ENCODE measurements at places on chromosomes 2 and 18.

DNA sequence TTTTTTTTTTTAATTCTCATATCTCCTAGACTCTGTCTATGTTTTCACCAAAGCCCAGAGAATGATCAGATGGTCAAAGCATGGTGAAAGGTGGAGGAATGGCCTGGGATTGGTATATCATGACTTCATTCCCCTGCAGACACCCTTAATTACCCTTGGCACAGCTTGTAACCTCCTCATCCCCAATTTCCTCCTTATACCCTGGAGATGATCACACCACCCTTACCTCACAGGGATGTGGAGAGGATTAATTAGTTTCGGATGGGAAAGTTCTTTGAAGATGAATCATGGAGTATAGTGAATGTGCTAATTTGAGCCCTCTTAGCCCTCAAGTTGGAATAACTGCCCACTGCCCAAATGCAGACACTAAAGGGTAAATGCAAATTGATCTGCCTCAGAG lies 138.0 kb upstream of the LYPD6 start:
- no peaks in the 10 kb centered on the region for H3K27me3 ChIP-seq
- no peaks in the 10 kb centered on the region for H3K36me3 ChIP-seq
- no peaks in the 10 kb centered on the region for H3K4me1 ChIP-seq
- no peak overlapping the region for H3K27ac ChIP-seq

GRCh38 chr2:200092235-200092634 lies 136.9 kb downstream of the MAIP1 start:
- no peaks in the 10 kb centered on the region for H3K36me3 ChIP-seq
- no peak for DNase-seq
- H3K27ac ChIP-seq: no peak overlapping the region
- no peaks in the 10 kb centered on the region for H3K4me1 ChIP-seq
- H3K4me3 ChIP-seq: no peak overlapping the region

GRCh38 chr2:112073875-112074274 lies 18.8 kb downstream of the TMEM87B start:
- no peak overlapping the region for H3K4me3 ChIP-seq
- H3K27me3 ChIP-seq: no peaks in the 10 kb centered on the region
- no peak overlapping the region for H3K27ac ChIP-seq
- DNase-seq: no peak
- peaks cover 64% of the 10 kb centered on the region for H3K36me3 ChIP-seq
- H3K4me1 ChIP-seq: peaks cover 11% of the 10 kb centered on the region

DNA sequence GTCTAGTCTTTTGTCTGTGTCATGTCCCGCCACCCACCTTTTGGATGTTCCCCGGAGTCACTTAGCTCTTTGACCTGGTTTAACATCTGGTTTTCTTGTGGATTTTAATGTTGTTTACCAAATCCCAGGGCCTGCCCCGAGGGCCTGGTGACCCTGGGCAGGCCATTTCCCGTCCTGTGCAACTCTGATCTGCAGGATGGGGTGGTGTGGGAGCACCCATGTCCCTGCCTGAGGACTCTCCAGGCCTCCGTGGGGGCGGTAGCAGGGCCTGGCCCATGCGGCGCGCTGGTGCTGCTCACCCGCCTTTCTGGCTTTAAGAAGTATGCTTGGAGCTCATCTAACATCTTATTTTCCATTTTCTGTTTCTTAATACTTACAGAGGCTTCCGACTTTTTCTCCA lies 10.7 kb downstream of the RAMP1 start:
- peaks cover 100% of the 10 kb centered on the region for H3K4me1 ChIP-seq
- H3K27me3 ChIP-seq: no peaks in the 10 kb centered on the region
- H3K4me3 ChIP-seq: no peak overlapping the region
- H3K36me3 ChIP-seq: no peaks in the 10 kb centered on the region
- no peak for DNase-seq

DNA sequence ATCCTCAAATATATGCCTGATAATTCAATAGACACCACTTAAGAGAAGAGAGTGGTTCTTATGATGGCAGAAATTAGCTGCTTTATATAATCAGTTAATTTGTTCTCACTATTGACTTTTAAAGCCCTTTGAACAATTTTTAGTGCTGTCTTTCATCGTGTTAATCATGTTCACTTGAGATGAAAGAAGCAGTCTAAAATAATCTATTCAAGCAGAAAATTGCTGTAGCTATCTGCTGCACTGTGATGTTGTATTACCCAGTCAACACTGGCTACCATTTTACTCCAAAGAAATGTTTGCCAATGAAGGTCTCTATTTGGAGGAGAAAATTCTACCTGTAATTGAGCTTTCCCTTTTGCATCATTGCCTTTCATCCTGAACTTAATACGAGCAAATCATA lies 459.8 kb upstream of the FSIP2 start:
- no peak overlapping the region for H3K27ac ChIP-seq
- H3K36me3 ChIP-seq: no peaks in the 10 kb centered on the region
- no peak for DNase-seq
- H3K27me3 ChIP-seq: no peaks in the 10 kb centered on the region

DNA sequence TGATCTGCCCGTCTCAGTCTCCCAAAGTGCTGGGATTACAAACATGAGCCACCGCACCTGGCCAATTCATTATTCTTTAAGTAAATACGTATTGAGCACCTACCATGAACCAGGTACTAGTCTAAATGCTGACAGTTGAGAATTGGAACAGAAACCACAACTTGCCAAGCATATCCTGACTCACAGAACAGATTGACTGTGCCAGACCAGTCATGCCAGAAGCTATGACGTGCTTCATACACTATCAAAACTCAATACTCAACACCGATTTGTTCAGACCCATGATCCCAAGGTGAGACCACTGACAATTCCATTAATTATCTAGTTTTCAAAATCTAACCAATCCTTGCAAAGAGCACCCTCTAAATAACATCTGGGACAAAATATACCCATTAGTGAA lies 148.6 kb downstream of the B3GNT2 start:
- H3K27me3 ChIP-seq: no peaks in the 10 kb centered on the region
- H3K36me3 ChIP-seq: no peaks in the 10 kb centered on the region
- peaks cover 7% of the 10 kb centered on the region for H3K4me1 ChIP-seq
- H3K4me3 ChIP-seq: no peak overlapping the region
- no peak for DNase-seq

DNA sequence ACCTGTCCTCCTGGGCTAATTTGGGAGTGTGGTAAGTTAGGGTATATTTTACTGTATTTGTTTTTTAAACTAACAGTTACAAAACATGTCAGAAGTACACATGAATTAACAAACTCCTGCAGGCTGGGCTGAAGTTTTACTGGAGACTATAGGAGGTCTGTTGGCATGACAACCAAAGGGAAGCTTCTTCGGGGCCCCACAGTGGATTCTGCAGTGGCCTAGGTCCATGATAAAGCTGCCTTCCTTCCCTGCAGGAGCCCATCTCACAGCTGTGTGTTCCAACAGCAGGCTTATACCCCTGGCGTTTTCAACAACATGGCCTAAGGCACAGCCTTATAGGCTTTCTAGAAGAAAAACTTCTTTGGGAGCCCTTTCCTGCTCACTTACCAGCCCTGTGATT lies 128.0 kb upstream of the SETBP1 start:
- peaks cover 4% of the 10 kb centered on the region for H3K4me1 ChIP-seq
- no peak overlapping the region for H3K27ac ChIP-seq
- H3K27me3 ChIP-seq: no peaks in the 10 kb centered on the region
- DNase-seq: no peak
- H3K4me3 ChIP-seq: no peak overlapping the region

GRCh38 chr2:127641846-127642507 lies 4.0 kb upstream of the GPR17 start:
- peaks cover 87% of the 10 kb centered on the region for H3K36me3 ChIP-seq
- no peaks in the 10 kb centered on the region for H3K27me3 ChIP-seq
- H3K27ac ChIP-seq: peak overlapping the region; percentile 79
- DNase-seq: no peak
- H3K4me3 ChIP-seq: no peak overlapping the region
- peaks cover 100% of the 10 kb centered on the region for H3K4me1 ChIP-seq

DNA sequence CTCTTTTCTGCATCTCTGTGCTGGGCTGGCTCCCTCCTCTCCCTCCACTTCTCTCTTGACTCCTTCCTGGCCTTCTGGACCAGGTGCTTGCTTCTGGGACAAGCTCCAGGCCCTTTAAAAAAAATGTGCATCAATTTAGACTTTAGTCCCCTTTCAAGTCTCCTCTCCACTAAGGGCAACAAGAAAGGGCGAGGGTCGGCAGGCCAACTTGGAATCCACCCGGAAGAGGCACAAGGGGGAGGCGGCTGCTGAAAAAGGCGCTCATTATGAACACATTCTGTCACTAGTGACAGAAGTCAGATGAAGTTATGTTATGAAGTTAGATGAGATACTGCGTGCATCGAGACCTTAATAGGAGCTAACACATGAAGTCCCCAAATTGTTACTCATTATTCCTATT lies 13.6 kb upstream of the RHOB start:
- H3K27ac ChIP-seq: no peak overlapping the region
- H3K27me3 ChIP-seq: no peaks in the 10 kb centered on the region
- no peaks in the 10 kb centered on the region for H3K36me3 ChIP-seq
- H3K4me3 ChIP-seq: no peak overlapping the region
- DNase-seq: no peak
- peaks cover 29% of the 10 kb centered on the region for H3K4me1 ChIP-seq

DNA sequence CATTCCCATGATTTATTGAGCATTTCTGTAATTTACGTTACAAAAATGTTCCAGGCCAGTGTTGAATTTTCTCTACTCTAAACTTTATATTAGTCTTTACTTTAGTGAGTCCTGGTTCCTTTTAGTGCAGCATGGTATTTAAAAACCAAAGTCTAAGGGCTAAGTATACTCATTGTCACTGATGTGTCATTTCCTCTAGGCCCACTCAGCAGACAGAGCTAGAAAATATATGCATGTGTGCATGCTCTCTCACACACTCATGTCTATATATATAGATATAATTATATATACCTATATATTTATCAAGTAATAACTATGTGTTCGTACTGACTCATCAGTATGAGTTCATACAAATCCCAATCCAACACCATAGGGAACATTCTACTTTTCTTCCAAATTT lies 132.5 kb upstream of the SLC8A1 start:
- no peaks in the 10 kb centered on the region for H3K27me3 ChIP-seq
- no peak overlapping the region for H3K27ac ChIP-seq
- no peaks in the 10 kb centered on the region for H3K4me1 ChIP-seq

DNA sequence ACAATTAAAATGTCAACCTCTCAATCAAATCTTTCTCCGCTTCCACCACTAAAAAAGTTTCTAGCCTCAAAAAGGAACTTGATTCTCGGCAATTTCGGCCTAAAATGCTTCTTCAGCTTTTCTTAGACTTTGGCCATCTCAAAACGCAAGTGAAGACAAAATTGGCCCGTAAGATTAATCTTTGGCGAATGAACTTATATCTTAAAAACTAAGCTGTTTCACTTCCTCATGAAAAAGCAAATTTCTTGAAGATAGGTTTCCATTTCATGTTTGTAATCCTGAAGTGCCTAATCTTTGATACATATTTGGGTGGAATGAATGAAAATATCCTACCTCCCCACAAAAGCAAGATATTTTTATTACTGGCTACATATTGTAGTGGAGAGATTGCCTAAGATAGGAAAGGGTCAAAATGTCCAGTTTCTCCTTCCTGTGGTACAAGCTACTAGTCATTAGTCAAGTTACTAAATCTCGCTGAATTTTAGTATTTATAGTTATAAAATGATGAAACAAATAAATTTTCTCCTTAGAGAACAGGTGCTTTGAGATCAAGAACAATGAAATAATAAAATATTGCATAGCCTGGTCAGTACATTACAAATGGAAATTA lies 85.4 kb upstream of the ZEB2 start:
- no peaks in the 10 kb centered on the region for H3K36me3 ChIP-seq
- no peak overlapping the region for H3K27ac ChIP-seq
- H3K27me3 ChIP-seq: no peaks in the 10 kb centered on the region
- H3K4me1 ChIP-seq: peaks cover 4% of the 10 kb centered on the region

DNA sequence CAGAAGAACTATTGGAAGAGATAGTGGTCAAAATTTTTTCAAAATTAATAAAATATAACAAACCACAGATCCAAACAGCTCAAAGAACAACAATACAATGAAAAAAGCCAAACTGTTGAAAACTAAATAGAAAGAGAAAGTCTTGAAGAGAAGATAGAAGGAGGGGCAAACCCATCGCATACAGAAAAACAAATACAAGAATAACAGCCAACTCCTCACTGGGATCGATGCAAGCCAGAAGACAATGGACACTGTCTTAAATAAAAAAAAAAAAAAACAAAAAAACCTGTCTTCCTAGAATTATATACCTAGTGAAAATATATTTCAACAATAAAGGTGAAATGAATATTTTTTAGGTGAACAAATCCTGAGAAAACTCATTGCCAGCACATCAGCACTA lies 34.1 kb upstream of the ARHGAP25 start:
- DNase-seq: no peak
- H3K4me1 ChIP-seq: no peaks in the 10 kb centered on the region
- no peaks in the 10 kb centered on the region for H3K36me3 ChIP-seq
- no peak overlapping the region for H3K4me3 ChIP-seq

DNA sequence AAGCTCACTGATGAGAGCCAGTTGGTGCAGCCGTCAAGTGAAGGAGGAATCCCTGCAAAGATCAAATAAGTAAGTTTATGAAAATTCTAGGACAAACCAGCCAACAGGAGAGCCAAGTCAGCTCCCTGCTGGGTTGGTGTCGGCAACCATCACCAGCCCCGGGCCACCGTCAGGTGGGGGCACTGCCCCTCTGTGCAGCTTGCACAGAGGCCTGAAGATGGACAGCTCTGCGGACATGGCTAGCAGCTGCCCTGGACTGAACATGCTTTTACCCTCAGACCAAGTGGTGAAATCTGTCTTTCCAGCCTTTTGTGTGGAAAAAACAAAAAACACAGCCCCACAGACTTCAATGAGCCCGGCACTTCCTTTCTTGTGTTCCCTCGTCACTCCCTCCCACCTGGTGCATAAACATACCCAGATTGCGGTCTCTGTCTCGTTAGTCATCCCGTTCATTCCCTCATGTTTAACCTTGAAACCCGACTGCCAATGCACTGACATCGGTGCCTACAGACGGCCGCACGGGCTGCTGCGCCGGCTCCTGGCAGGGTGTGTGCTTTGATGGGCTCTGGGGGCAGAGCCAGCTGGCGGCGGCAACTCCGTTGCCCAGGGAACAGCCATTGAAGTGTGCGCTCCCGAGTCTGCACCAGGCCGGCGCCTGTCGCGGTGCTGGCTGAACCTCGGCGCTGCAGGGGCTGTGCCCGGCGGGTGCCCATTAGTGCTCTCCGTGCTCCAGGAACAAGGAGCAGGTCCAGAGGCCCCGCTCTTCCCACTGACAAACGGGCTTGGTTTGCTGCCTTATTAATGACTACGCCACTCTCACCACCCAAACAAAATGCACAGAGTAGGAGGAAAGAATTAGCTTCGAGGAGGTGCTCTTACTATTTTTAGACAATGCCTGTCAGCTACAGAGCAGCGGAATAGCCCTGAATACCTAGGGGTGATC lies 95.3 kb downstream of the EIPR1 start:
- H3K36me3 ChIP-seq: no peaks in the 10 kb centered on the region
- peaks cover 15% of the 10 kb centered on the region for H3K4me1 ChIP-seq
- H3K27ac ChIP-seq: peak overlapping the region; percentile 17
- peak overlapping the region; percentile 28 for H3K4me3 ChIP-seq
- no peaks in the 10 kb centered on the region for H3K27me3 ChIP-seq
